Activated T-cell treated with anti-CD3 and anti-CD28 coated beads, Interleukin-2, amount 50 U/mL, for 48 hours (primary cell): ENCODE measurements at places on chromosomes 11 and 22.

- DNase-seq = no peak
Observed at GRCh38 chr11:77115181-77115611, 12.6 kb downstream of the OMP start.

- no peak for DNase-seq
Observed at GRCh38 chr22:43304831-43305590, 38.2 kb downstream of the SCUBE1 start.

- DNase-seq = no peak
Observed at GRCh38 chr22:22214819-22215329, 29.7 kb upstream of the VPREB1 start.

DNA sequence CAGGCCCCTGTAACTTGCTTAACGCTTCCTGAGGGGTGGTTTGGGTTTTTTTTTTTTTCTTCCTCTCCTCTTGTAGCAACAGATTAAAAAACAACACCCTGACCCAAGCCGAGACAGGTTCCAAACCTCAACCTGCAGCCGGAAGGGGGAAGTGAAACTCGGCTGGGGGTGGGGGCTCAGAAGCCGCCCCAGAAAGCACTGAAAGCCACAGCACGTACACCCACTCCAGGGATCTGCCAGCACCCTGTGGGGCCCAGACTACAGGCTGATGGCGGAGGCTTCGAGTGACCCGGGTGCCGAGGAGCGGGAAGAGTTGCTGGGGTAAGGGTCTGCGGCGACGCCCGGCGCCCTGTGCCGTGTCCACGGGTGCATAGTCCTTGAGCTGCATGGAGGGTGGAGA is at the start of gene LSP1:
Gene LSP1, plus strand, starts transcription at position 208 of the 400 bp plus-strand sequence. Its CDS starts 61 bp downstream, at position 269.
- DNase-seq = peak; percentile 87
